ENCODE measurements at places on chromosomes 11 and 22.

DNA sequence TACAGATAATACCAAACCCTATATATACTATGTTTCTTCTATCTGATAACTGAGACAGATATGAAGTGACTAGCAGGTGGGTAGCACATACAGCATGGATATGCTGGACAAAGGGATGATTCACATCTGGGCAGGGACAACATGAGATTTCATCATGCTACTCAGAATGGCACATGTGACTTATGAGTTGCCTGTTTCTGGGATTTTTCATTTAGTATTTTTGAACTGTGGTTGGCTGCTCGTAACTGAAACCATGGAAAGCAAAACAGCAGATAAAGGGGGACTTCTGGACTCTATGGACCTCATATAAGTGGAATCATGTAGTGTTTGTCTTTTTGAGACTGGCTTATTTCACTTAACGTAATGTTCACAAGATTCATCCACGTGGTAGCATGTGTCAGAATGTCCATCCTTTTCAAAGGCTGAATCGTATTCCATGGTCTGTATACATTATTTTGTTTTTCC, 883.0 kb downstream of the TBC1D22A start:
- DNase-seq: no peak

DNA sequence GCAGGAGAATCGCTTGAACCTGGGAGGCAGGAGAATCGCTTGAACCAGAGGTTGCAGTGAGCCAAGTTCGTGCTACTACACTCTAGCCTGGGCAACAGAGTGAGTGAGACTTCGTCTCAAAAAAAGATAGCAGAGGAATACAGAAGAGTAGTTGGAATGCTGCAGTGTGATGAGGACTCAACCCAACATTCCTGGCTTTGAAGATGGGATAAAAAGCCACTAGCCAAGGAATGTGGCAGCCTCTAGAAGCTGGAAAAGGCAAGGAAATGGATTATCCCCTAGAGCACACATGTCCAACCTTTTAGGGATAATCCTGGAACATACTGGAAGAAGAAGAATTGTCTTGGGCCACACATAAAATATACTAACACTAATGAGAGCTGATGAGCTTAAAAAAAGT, 13.9 kb downstream of the SLC25A17 start:
- no peak for DNase-seq

GRCh38 chr11:121800731-121801393, 315.2 kb downstream of the BLID start:
- no peak for DNase-seq

GRCh38 chr11:125123947-125124617, 12.7 kb upstream of the TMEM218 start:
- DNase-seq: no peak

DNA sequence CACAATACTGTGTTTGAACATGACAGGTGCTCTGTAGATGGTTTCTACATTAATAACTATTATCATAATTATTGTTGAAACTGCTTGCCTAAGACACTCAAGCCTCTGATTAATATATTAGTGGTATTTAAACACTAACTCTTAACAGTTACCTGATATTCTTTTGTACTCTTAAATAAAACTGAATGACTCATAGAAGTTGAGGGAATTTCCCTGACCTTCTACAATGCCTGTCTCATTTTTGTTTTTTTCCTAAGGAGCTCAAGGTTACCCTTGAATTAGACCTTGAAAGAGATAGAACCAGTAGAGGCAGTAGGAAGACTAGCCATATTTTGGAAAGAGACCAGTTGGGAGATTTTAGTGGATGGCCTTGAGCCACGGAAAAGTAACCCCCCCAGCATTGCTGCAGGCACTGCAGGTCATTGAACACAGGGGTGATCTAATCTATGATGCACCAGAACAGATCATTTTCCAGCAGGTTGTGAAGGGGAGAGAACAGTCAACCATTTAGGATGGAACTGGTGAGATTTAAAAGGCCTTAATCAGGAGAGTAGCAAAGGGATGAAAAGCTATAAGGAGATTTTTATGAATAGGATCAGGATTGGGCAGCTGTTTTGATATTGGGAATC, 148.3 kb downstream of the PGR start:
- no peak for DNase-seq

DNA sequence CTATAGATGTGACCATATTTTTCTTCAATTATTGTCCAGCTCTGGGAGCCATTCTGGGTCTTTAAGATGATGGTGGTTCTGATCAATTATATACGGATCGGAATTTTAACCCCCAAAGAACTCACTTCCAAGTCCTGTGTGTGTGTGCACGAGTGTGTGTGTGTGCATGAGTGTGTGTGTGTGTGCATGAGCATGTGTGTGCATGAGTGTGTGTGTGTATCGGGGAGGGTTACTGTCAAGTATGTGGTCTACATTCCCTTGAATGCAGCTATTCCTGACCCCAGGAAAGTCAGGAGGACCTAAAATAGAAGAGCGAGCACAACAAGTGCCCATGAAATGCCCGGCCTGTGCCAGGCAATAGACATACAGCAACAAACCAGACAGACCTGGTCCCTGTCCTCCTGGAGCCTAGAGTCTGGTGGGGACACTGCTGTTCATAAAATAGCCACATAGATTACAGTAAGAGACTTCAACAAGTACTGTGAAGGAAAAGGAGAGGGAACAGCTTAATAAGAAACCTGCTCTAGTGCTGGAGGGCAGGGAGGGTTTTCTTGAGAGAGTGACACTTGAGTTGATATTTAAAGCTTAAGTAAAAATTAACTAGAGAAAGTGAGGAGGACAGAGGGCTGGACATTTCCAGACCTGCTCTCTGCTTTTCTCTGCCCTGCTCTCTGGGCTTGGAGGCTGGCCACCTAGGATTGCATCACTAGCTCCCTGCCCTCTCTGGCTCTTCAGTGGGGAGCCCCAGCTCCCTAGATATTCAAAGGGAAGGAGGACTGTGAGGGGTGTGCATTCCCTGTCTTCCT, 66.1 kb upstream of the SPON1 start:
- no peak for DNase-seq

DNA sequence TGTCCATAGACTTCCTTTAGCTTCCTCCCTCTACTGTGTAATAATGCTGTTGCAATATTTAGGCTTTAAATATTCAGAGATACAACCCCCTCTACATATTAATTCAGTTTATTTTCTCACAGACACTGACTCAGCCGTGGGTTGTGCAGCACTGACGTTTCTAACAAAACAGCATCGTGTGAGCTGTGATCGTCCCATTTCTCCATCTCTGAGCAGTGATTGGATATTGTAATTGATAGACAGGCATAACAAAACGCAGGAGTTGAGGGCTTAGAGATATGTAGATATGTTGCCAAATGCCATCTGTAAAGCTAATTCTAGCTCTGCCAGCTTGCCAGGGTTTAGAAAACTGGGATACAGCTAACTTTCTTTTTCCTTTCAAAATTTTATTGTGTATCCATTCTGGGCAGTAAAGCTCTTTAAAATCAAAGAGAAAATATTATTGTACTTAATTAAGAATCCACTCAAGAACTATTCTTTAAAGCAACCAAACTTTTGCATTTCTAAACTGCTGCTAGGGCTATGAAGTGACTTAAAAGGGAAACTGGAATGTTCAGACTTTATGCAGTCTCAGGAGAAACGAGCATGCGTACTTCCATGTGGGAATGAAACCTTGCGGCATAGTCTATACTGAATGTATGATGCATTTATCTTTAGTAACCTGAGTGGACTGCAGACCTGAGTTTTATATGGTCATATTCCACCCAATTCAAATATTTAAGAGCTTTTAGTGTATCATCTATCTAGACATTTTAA, 22.7 kb downstream of the BTBD10 start:
- no peak for DNase-seq

GRCh38 chr11:28792856-28793255, 684.7 kb downstream of the METTL15 start:
- no peak for DNase-seq

DNA sequence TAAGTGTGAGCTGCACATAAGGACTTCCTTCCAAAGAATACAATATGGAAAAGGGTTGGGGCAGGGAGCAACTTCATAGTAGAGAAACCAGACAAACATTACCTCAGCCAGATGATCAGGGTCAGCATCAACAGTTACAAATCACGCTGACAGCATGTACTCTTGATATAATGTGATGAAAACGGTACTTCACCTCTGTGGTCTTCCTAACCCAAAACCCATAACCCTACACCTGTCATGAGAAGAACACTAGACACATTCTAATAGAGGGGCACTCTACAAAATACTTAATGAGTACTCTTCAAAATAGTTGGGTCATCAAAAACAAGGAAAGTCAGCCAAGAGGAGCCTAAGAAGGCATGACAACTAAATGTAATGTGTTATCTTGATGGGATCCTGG, 43.9 kb downstream of the RRAS2 start:
- DNase-seq: no peak
